ENCODE measurements at places on chromosomes 5 and 9.

DNA sequence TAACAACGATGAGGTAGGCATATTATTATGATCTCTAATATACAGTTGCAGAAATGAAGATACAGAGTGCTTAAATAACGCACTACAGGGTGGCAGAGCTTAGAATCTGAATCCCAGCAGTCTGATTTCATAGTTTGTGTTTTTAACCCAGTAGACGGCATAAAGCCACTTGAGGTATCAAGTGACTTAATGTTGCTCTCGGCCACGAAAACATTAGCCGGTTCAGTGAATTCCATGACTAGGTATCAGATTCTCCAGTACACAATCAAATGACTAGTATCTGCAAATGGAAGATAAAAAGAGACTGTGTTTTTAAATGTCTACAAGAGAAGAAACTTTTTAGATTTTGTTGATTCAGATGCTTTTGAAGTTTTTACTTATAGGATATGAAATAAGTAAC lies 24.8 kb downstream of the SMC2 start:
- no peak for DNase-seq

DNA sequence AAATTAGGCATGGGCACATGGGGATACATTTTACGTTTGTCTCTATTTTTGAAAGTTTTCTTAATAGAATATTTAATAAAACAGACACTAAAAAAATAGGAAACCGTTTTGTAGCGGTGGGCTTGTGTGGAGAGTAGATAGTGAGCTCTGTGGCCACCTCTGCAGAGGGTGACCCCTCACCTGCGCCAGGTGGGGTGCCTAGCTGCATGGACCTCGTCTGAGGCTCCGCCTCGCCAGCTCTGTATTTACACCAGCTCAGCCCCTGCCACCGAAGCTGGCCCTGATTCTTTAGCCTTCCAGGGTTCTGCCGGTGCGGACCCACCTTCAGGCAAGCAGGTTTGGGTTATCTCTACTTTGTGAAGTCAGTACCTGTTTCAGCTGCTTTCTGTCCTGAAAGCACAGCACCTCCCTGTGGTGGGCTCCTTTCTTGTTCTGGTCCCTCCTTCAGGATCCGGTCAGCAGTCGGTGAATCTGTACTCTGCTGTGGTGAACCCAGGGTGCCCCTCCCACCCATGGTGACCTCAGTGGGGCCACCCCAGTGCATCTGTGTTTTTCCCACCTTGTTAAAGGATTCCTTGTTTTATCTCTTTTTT lies 105.2 kb upstream of the CACNA1B start:
- DNase-seq: no peak

DNA sequence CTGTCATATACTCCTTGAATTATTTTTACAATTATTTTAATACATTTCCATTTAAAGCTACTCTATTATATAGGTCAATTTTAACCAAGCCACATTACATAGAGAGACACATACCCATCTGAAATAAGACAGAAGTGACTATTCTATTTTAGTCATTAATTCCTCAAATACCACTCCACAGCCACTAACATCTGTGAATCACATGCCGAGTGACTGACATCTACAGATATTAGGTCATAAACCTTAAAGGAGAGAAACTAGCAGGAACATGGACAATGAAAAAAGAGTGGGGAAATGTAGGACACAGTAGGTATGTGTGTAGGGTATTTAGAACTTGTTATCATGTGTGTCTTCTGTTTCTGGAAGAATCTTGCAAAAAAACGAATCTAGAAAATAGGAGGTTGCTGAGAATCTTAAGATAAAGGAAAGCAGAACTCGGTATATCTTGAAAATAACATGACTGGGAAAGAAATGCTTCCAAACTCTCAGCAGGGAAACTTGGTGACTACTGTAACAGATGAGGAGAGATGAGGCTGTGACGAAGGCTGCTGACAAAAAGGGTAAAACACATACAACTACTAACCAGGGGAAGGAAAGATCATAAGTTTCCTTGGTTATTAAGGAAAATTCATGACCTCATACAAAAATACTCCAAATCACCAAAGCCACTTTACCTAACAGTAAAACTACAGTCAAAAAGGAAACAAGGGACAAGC lies 84.6 kb downstream of the PLPP1 start:
- no peak for DNase-seq

GRCh38 chr5:53083927-53084326 lies 25.6 kb downstream of the MOCS2 start:
- DNase-seq: no peak

DNA sequence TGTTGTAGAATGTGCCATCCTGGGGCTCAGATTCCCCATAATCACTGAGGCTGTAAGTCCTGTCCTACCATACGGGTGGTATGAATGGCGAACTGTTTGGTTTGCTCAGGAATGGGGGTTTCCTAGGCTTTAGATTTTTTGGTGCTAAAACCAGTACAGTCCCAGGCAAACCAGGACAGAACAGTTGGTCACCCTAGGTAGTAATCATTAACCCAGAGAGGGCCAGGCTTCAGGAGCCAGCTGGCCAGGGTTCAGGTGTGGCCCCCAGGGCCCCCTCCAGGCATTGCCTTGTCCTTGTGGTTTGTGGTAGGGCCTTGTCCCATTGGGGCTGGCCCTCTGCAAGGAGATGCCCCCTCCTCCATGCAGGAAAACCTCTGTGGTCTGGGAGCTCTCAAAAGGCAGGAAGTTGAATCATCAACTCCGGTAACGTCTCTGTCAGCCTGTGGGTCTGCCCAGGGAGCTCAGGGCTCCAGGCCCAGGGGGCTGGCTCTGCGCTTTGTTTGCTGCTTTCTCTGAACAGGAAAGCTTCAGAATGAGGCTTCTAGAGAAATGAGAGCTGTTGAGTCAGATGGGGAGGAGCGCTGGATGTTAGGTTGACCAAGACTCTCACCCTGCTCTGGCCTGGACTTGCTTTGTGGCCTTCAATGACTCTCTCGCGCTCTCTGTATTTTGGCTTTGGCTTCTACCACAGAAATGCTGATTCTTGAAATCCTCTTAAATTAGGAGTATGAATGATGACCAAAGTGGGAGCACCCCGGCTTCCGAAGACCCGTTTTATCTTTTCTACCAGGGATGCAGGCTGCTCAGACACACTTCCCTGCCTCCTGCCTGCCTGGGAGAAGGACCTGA lies 22.2 kb upstream of the JADE2 start:
- DNase-seq: peak; percentile 44

- DNase-seq: no peak
Measured at GRCh38 chr5:42306287-42306686, 117.0 kb upstream of the GHR start.

DNA sequence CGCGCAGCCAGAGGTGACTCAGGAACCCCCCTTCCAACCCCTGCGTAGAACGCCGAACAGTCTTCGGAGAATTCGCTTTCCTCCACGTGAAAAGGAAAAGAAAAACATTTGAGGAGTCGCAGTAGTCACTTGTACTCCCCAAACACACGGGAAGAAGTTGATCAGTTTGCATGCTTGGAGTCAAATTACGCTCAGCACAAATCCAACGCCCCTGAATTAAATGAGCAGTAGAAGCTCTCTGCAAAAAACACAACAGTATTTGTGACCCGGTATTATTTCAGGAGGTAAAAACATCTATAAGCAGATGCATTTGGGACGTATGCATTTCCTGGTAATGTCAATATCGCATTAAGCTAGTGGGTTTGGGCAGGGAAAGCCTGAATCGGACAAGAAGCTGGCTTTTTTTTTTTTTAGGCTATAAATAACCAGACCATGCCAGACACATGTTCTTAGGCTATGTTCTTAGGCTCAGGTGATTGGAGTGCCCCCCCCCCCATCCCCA lies 854 bp upstream of the ARL15 start:
- DNase-seq: no peak

DNA sequence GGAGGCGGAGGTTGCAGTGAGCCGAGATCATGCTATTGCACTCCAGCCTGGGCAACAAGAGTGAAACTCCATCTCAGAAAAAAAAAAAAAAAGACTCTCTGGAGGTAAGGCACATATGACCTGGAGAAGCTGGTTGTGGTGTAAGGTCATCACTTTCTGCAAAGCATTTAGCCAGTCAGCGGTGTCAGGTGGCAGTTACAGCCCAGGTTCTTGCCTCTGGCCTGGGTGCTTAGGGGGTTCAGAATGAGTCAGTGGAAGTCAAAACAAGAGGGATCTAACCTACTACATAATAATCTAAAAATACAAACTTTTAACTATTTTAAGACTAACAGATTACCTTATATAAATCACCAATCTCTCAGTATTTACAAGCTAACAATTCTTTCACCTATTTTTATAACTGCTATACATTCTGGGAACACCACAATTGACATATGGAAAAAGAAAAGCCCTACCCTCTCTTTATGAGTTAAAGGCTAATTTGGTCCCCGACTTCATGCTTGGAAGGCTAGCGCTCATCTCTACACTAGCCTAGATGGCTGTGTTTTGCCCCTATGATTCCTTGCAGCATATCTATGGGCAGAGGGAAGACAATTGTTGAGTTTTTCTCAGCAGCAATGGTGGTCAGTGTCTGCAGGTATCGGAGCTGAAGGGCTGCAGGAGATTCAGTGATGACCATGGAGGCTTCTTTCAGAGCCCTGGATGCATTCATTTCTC lies 29.2 kb downstream of the STOM start:
- no peak for DNase-seq

DNA sequence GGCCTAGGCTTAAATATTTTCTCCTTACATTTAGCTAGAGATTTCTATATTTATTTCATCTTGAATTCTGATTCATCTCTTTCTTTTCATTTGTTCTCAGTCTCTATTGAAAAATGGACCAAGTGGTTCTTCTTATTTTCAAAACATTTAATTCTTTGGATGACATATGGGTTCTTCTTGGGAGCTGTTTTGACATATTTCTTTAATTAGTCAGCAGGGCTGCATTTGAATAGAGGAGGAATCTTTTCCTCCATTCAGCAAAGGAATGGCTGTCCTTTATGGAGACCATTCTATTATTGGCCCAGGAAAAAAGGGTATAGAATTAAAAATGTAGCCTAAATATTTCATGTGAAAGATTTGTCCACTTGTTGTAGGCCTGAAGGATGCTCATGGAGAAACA lies 109.9 kb downstream of the RPS23 start:
- no peak for DNase-seq

- DNase-seq: no peak
Measured at GRCh38 chr9:12849486-12850003, 74.7 kb downstream of the LURAP1L start.

- DNase-seq: no peak
Measured at GRCh38 chr9:109935406-109936087, 155.5 kb downstream of the PALM2AKAP2 start.

GRCh38 chr5:135437796-135438560 lies 9.2 kb downstream of the DCANP1 start:
- no peak for DNase-seq

DNA sequence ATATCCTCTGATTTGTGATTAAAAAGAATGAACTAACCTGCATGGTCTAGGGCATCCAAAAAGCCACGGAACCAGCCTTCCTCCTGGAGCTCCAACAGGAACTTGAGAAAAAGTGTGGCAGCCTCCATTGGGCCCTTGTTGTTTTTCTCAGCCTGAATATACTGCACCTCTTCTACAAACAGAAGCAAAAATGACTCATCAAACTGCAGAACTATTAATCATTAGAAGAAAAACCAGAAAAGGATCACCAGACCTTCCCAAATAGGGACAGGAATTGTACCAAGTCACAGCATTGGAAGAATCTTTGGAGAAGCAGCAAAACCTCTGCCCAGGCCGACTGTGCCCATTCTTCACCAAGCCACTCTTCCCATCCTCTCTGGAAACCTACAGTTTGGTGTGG lies 25.2 kb downstream of the RIGI start:
- DNase-seq: no peak

DNA sequence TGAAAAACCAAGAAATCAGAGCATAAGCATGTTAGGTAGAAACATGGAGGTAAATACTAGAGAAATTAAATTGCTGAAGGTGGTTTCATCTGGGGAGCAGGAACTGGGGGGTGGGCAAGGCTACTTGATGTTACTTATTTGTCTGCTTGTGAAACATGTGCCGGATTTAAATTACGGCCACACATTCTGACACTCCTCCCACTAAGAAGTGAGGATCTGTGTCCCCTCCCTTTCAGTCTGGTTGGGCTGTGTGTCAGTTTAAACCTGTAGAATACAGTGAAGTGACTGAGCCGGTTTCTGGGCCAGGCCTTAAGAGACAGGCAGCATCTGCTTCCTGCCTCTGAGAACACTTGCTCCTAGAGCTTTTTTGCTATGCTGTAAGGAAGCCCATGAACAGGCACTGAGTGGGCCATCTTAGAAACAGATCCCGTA lies 2.3 kb upstream of the IARS1 start:
- DNase-seq: no peak

DNA sequence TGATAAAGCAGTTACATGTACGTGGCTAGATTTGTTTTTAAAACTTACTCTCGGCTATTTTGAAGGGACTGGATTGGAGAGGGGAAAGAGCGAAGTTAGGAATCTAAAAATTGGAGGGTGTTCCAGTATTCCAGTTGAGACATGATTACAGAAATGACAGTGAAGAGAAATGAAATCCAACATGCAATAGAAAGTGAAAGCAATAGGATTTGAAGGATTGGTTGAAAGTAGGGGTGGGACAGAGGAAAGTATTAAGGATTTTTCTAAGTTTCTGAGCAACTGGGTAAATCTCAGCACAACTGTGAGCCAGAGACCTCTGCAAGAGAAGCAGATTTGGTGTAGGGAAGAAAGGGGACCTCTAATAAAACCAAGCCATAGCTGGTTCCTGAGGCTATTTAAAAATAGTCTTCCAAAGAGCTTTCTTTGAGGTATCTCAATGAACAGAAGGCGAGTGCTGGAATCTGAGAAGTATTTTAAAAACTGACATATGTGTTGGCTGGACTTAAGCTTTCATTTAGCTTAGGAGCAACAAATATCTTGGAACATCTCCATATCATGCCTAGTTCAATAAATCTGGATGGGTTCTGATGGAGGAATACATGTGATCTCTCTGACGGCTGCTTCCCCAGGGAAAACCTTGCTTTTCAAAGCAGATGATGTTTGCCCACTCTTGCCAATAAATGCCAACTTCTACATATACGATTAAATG lies 110.4 kb upstream of the IFNK start:
- no peak for DNase-seq

- no peak for DNase-seq
Measured at GRCh38 chr5:44747396-44747795, 61.4 kb upstream of the MRPS30 start.

DNA sequence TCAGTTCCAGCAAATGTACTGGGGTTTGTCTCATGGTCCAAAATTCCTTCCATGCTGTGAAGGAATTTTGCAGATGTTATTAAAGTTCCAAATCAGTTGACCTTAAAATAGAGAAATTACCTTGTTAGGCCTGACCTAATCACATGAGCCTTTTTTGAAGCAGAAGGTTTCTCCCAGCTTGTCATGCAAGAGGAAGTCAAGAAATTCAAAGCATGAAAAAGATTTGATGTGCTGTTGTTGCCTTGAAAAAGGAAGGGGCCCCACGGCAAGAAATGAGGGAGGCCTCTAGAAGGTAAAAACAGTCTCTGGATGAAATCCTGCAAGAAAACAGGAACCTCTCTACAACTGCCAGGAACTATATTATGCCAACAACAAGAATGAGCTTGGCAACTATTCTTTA lies 24.2 kb upstream of the HAPLN1 start:
- no peak for DNase-seq

DNA sequence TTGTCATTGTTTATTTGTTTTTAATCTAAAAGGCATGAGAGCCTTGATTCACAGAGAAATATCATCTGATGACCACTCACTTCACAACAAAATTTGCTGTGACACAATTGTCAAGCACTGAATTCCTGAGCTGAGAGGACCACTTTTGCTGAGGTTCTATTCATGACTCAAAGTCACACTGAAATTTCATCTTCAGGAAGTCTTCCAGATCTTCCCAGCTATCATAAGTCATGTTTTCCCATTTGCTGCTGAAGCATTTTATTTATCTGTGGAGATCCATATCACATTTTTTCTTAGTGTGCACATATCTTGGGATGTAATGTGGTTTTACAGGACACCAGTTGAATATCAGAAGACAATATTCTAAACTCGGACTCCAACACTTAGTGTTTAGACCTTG lies 255.1 kb upstream of the TRIM32 start:
- no peak for DNase-seq
